ENCODE measurements at places on chromosomes 13 and 19.
A peak's percentile ranks its signal among the peaks of the same experiment; 100 is the strongest.

DNA sequence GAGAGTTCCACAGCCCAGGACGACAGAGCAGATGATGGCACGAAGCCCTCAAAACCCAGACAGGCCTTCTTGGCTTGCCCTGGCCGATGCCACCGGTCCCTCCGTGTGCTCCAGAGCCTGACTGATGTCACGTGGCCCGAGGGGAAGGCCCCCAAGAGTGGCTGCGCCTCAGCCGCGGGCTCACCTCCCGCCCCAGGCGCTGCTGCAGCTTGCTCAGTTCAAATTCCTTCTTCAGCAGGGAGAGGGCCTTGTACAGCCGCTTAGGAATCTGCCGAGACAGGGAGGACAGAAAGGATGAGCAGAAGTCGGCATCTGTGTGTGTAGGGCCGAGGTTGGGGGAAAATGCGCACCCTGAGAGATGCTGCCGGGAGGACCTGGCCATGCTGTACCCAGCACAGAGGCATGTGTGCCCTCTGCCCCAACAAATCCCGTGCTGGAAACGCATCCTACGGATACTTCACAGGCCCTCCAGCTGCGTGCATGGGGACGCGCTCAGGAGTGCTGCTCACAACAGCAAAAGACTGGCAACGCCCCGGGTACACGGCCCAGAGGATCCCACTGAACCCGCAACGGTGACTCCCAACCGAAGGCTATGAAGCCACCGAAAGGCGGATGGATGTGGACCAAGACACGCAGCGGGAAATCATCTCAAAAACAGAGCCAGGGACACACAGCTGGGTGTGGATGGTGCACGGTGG, 12.9 kb downstream of the LONP1 start:
- no peaks in the 10 kb centered on the region for H3K27me3 ChIP-seq
- no peaks in the 10 kb centered on the region for H3K4me1 ChIP-seq
- DNase-seq, result no peak
- H3K27ac ChIP-seq, result no peak overlapping the region
- no peak overlapping the region for H3K4me3 ChIP-seq

GRCh38 chr13:59437544-59438301, 726.0 kb downstream of the DIAPH3 start:
- H3K27me3 ChIP-seq, result no peaks in the 10 kb centered on the region
- H3K27ac ChIP-seq, result no peak overlapping the region
- no peaks in the 10 kb centered on the region for H3K36me3 ChIP-seq
- peaks cover 4% of the 10 kb centered on the region for H3K4me1 ChIP-seq
- H3K4me3 ChIP-seq, result no peak overlapping the region

DNA sequence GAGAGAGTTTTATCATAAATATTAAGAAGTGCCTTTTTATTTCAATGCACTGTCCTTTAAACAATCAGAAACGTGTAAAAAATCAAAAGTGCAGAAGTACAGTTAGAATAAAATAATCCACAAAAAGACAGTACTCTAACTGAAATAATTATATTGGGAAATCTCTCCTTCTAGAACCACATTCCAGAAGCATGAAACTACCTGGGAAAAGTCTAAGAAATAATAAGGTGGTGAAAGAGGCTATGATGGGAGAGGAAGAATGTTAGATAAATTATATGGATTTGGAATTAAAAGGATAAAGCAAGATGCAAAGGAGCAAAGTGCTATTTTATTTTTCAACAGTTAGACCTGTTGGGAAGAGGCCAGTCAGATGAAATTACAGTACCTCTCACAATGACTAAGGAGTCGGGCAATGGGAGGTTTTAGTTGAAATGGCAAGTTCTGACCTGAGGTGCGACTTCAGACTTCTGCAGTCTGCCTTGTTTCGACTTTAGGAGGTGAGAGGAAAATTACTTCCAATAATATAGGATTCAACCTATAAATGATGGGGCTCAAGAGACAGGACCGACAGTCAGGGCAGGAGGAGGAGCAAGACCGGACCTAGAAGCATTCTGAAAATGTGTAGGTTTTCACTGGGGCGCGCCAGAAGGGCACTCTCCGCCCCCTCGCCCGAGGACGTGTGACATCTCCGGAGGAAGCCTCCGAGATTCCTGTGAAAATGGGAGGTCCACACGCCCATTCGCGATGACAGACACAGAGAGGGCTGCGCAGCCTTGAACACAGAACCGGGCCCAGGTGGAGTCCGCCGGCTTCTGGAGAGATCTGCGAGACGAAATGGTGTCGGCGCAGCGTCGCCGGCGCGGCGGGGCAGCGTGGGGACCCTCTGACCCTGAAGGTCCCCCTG, 717 bp downstream of the SPRYD7 start:
- H3K36me3 ChIP-seq, result no peaks in the 10 kb centered on the region
- no peaks in the 10 kb centered on the region for H3K4me1 ChIP-seq
- DNase-seq, result peak; percentile 68
- peak overlapping the region; percentile 85 for H3K4me3 ChIP-seq
- H3K27me3 ChIP-seq, result peaks cover 11% of the 10 kb centered on the region

DNA sequence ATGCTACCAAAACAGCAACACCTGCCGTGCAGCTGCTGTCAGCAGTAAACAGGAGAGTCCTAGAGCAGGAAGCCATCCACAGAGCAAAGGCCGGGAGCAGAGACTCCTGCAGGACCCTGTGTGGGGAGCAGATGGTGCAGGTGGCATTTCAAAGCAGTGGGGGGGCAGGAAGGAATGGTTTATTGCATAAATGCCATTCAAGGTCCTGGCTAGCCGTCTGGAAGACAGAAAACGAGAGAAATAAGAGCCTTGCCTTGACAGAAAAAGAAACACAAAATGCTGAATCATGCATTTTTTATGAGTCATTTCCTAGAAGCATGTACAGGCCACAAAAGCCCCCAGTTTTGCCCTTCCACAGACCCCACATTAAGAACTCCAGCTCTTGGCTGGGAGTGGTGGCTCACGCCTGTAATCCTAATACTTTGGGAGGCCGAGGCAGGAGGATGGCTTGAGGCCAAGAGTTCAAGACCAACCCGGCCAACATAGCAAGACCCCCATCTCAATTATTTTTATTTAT, 5.4 kb downstream of the RSPH6A start:
- no peaks in the 10 kb centered on the region for H3K36me3 ChIP-seq
- peak overlapping the region; percentile 85 for H3K27ac ChIP-seq
- no peaks in the 10 kb centered on the region for H3K27me3 ChIP-seq
- peak; percentile 77 for DNase-seq

DNA sequence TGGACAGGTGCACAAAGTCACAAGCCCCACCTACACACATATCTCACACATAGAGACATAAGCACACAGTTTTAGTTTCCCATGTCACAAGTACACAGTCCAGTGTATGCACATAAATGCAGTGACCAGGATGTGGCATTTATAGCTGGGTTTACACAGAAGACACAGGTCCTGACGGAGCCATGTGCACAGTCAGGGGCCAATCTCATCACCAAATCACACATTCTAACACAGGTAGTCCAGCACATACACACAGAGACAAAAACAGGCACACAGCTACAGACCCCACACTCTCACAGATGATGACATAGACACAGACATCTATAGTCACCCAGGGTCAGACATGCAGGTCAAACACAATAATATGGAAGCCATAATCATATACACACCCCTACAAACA, 2.1 kb downstream of the NUMBL start:
- no peak overlapping the region for H3K4me3 ChIP-seq
- no peak overlapping the region for H3K27ac ChIP-seq
- H3K4me1 ChIP-seq, result peaks cover 8% of the 10 kb centered on the region
- no peaks in the 10 kb centered on the region for H3K27me3 ChIP-seq

DNA sequence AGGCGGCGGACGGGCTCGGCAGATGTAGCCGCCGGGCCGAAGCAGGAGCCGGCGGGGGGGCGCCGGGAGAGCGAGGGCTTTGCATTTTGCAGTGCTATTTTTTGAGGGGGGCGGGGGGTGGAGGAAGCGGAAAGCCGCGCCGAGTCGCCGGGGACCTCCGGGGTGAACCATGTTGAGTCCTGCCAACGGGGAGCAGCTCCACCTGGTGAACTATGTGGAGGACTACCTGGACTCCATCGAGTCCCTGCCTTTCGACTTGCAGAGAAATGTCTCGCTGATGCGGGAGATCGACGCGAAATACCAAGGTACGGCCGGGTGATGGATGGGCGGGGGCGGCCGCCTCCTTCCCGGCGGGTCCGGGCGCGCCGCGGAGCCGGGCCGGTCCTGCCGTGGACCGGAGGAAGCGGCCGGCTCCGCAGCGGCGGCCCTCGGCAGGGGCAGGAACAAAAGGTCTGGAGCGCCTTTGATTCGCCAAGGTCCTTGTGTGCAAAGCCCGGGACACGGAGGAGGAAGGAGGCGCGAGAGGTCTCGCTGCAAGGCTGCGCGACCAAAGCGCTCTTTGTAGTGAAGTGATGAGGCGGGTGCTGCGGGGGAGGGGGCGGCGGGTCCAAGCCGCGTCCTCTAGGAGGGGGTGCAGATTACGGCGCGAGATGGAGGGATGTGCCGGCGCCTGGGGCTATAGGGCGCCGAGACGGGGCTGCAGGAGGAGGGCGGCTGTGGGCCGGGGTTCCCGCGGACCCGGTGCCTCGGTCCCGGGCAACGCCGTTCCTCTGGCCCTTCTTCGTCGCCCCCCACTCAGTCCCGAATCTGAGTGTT, 689 bp downstream of the ING1 start:
- H3K27ac ChIP-seq, result peak overlapping the region; percentile 78
- H3K4me1 ChIP-seq, result peaks cover 18% of the 10 kb centered on the region
- peak overlapping the region; percentile 80 for H3K4me3 ChIP-seq
- H3K27me3 ChIP-seq, result no peaks in the 10 kb centered on the region
- no peaks in the 10 kb centered on the region for H3K36me3 ChIP-seq

DNA sequence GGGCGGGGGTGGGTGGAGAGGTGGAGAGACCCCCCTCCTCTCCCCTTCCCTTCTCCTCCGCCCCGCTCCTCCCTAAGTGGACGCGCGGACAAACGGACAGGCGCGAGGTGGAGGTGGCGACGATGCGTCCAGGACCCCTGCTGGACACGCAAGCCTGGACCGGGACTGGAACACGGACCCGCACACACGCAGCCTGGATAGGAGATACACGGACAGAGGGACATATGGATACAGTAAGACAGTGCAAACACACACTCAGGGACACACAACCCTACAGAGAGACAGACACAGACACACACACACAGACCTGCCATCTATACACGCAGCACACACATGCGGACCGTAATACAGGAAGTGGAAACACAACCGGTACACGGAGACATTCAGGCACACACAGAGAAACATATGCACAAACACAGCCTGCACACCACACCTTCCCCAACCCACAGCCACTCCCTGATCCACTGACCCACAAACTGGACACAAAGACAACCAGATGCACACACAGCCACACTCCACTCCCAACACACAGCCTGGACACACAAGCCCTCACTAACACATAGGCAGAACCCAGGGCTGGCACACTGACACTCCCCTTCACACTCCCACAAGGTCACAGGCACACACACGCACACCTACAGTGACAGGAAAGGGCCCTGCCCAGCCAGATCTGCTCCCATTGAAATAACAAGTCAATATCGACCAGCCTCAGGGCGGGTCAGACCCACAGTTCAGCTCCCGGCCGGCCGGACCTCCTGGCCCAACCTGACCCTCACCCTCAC, 696 bp upstream of the ERFL start:
- peak overlapping the region; percentile 63 for H3K4me3 ChIP-seq
- no peaks in the 10 kb centered on the region for H3K36me3 ChIP-seq
- DNase-seq, result no peak
- H3K27ac ChIP-seq, result no peak overlapping the region
- H3K4me1 ChIP-seq, result peaks cover 23% of the 10 kb centered on the region

- H3K27me3 ChIP-seq, result peaks cover 5% of the 10 kb centered on the region
- DNase-seq, result no peak
- H3K4me1 ChIP-seq, result peaks cover 4% of the 10 kb centered on the region
- H3K27ac ChIP-seq, result no peak overlapping the region
Measured at GRCh38 chr19:49110567-49110966, 3.6 kb upstream of the LIN7B start.

DNA sequence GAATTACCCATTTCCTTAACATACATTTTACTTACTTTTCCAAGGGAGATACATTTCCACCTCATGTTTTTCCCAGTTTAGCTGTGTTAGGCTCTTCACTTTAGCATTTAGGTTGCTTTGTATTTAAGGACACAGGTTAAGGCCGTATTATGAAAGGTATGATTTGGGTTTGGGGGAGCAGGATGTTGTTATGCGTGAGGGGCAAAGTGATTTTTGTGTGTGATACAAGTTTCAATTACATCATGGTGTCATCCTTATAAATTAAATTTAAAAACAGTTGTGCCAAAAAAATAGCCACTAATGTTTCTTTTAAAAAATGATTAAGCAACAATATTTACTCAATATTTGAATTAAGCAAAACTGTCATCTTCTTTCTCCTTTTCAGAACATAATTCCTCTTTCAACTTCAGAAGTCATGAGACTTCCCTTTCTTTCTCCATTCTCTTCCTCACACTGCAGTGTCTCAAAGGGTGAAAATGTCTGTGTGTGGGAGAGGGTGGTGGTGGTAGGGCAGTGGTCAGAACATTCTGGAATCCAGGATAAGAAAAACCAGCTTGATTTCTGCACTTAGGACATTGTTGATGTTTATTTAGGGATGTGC, 126.2 kb downstream of the KCNRG start:
- H3K4me1 ChIP-seq, result peaks cover 23% of the 10 kb centered on the region
- H3K4me3 ChIP-seq, result peak overlapping the region; percentile 21
- no peak overlapping the region for H3K27ac ChIP-seq
- DNase-seq, result no peak
- H3K27me3 ChIP-seq, result peaks cover 12% of the 10 kb centered on the region
- H3K36me3 ChIP-seq, result no peaks in the 10 kb centered on the region

DNA sequence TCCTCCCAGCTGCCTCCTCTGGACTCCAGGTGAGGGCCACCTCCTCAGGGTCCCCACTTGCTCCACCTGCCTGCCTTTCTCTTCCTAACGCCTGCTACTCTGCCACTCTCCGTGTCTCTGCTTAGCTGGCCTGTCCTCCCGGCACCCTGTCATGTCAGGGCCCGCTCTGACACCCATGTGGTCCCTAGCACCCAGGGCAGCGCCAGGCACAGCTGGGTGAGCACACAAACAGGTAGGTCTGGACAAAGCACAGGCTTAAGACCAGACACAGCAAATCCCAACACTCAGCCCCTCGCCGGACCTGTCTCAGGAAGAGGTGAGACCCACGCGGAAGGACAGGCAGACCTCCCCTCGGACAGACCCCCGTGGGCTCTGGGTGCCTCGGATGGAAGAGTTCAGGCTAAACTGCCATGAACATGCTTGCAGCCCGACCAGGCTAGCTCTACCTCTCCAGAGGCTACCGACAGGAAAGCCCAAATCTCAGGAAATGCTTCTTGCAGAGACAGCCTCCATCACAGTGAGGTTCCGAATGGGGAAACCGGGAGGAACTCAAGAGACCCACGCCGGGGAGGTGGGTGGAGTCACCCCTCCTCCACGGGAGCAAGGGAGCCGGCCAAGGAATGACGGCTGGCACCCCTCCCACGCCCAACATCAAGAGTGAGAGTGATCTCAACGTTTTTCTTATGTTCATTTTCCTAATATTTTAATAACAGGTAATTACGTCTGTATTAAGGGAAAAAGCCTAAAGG, 12.5 kb downstream of the ZNF787 start:
- DNase-seq, result no peak
- H3K4me1 ChIP-seq, result peaks cover 61% of the 10 kb centered on the region
- H3K27ac ChIP-seq, result peak overlapping the region; percentile 69

GRCh38 chr13:97259410-97259797, 37.3 kb downstream of the MBNL2 start:
- H3K4me1 ChIP-seq, result peaks cover 32% of the 10 kb centered on the region
- H3K27ac ChIP-seq, result no peak overlapping the region
- H3K4me3 ChIP-seq, result no peak overlapping the region
- no peak for DNase-seq

Data from GM23338 (cell line).